ENCODE measurements at places on chromosomes 12 and 14.

DNA sequence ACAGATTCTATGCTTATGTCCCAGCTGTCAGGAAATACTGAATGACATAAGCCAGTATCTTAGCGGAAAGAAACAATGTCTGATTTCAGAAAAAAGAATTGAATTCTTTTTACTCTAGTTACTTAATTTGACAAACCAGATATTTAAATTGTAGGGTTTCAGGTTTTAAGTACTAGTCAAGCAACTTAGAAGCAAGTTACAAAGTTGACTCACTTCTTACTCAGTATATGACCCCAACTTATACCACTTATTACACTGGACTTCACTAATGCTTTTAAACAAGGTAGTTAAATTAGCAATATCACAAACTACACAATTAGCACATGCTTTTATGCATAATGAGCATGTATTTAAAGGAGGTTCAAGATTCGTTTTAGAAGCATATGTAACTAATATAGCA, 7.1 kb downstream of the GMFB start:
- no peak for DNase-seq

GRCh38 chr14:21822109-21822508, 148.5 kb upstream of the OR4E1 start:
- no peak for DNase-seq

GRCh38 chr12:10331642-10332239, 24.1 kb downstream of the KLRD1 start:
- peak; percentile 6 for DNase-seq

DNA sequence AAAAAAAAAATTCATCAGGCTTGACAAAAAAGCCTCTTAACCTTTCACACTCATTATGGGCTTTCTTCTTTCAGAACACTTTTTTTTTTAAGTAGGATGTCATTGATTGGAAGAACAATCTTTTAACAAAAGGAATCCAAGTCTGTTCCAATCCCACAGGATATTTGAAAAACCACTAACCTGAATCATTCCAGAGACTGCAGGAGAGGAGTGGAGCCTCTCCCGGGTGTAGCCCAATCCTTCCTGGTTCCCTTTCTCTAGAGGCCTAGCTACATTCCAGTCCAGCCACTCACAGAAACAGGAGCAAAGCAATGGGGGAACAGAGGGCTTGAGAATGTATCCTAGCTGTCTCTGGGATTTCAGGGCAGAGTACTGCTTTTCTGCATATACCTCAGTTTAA, 4.3 kb downstream of the MFAP5 start:
- DNase-seq = no peak

DNA sequence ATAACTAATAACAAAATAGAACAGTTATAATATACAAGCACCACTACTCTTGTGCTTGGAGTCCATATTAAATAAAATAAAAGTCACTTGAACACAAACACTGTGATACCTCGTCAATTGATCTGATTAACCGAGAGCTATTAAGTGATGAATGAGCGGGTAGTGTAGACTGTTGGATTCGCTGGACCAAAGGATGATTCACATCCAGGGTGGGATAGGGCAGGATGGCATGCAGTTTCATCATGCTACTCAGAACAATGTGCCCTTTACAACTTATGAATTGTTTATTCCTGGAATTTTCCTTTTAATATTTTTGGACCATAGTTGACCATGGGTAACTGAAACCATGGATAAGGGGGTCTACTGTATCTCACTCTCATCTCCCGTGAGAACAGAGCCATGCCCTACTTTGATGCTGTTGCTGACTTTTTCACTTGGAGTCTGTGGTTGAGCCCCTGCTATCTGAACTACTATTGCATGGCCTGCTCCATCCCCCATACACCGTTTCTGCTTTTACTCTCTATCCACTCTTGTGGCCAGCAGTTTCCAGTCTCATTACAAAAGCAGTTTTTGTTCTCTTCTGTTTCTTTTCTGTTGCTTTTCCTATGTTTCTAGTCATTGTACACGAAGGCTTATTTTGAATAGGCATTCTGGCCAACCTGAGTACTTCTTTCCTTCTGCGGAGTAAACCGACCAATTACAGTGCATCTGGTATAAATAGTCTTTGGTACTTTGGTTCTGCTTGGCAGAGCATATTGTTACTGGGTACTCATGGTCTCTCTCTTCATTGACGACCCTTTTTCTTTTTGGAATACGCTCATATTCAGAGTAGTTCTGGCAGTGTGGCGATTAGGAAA, 12.2 kb downstream of the TMTC2 start:
- DNase-seq = no peak

- no peak for DNase-seq
These were observed 117.4 kb upstream of the RTL1 start for GRCh38 chr14:101020834-101021370.

- no peak for DNase-seq
These were observed 6.4 kb downstream of the DICER1 start for GRCh38 chr14:95150910-95151309.

DNA sequence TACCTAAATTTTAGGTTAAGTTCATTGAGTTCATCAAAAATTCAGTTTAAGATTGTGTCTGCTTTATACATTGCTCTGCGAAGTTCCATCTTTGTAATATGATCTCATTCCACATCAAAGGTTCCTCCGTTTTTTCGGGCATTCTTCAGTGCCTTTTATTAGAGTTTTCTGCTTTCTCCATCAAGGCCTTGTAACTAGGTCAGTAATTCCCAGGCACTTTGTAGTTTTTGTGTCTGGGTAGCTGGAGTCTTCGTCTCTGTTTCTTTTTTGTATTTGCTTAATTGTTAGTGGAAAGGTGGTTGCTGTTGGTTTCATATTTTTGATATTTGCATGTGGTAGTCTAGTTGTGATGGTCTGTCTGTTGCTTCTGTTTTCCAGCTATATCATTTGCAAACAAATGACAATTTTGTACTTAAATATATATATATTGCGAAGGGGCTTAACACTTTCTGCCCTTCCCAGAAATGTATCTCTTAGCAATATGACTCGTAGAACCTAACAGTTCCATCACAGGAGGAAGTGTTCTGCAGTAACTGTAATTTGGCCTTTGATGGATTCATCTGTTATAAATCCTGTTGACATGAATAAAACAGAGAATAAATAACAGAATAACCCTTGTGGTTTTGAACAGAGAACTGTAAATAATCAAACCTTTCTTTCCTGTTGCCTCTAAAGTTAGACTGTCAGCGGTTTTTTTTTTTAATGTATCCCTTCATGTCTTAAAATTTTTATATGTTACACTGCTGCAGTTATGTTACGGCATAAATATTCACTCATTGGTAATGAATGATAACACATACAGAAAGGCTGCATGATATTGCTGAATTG, 88.4 kb upstream of the DYNC1H1 start:
- peak; percentile 25 for DNase-seq

- no peak for DNase-seq
These were observed 108.1 kb downstream of the MGAT4C start for GRCh38 chr12:86148071-86148470.

DNA sequence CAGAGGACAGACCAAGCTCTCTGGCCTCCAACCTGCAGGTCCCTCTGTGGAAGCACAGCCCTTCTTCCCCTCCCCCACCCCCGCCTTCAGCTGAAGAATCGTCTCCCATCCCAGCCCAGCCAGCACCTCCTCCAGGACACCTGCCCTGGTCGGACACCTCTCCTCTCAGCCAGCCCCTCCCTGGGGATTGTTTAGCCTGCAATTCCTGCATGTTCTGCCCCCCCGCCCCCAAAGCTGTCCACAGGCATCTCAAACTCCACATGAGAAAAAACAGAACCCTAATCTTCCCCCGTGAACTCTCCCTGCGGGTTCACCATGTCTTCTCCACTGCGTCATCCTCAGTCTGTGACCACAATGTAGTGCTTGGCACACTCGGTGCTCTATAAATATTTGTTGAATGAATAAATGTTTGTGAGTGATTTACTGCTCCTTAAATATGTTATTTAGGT, 24.1 kb downstream of the PRIMA1 start:
- DNase-seq = no peak

- no peak for DNase-seq
These were observed 85.1 kb upstream of the WSCD2 start for GRCh38 chr12:108043750-108044533.

GRCh38 chr14:68757618-68758081, 35.2 kb downstream of the ZFP36L1 start:
- DNase-seq = no peak

DNA sequence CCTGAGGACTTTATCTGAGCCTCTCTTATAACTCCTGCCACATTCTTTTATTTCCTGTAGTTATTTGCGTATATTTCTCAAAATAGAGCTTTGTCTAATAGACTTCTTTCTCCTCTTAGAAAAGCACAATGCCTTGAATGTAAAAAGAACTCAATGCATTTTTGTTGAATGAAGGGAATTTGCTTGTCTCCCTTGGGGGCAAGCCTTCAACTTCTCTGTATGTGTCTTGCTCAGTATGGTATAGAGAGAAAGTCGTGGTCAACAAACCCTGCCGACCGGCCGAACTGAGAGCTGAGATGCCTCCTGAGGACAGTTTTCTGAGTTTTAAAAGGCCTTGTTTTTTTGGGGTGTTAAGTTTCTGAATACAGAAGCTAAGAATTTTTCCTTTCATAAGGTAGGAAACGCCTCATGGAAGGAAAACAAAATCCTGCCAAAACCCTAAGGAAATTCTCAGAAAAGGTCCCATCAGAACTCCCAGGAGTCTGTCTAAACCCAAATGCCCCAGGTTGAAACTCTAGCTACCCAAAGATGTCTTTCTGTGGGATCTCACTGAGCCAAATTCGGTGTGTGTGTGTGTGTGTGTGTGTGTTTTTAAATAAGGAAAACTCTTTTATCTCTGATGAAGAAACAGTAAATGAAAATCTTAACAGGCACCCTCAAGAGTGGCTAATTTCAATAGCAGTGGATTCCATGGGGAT, 136.6 kb downstream of the C12orf75 start:
- no peak for DNase-seq

- DNase-seq = peak; percentile 54
These were observed 386.5 kb upstream of the DDHD1 start for GRCh38 chr14:53539489-53540126.

- no peak for DNase-seq
These were observed 22.3 kb upstream of the DIO2 start for GRCh38 chr14:80233470-80234089.

DNA sequence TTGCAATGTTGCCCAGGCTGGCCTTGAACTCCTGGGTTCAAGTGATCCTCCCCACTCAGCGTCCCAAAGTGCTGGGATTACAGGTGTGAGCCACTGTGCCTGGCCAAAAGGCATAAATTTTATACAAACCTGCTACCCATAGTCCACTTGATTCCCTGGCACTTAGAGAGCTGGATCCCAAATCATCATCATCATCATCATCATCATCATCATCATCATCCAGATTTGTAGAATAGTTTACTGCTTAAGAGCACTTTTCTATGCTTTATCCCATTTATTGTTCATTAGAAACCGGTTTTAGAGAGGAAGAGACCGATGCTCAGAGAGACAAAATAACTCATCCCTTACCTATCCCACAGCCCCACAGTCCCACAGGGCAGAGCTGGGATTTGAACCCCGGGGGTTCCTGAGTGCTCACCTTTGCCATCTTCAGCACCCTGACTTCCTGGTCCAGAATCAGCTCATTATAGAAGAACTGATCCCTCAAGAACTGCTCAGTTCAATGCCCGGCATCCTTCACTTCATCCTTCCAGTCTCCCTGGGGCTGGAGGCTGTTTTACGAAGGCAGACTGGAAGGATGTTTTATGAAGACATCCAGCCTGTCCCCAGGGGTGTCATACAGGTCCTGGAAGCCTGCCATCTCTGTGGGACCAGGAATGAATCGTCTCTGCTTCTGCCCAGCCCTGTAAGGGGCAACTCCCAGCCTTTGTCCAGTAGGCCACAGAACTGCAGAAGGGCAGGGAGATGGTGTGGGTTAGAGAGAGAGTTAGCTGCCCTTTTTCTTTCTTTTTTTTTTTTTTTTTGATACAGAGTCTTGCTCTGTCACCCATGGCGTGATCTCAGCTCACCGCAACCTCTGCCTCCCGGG, 20.2 kb upstream of the OASL start:
- DNase-seq = no peak

GRCh38 chr14:59627011-59627520, 50.5 kb upstream of the CCDC175 start:
- DNase-seq = no peak

- DNase-seq = peak; percentile 80
These were observed 64.3 kb upstream of the STON2 start for GRCh38 chr14:81464253-81465002.

DNA sequence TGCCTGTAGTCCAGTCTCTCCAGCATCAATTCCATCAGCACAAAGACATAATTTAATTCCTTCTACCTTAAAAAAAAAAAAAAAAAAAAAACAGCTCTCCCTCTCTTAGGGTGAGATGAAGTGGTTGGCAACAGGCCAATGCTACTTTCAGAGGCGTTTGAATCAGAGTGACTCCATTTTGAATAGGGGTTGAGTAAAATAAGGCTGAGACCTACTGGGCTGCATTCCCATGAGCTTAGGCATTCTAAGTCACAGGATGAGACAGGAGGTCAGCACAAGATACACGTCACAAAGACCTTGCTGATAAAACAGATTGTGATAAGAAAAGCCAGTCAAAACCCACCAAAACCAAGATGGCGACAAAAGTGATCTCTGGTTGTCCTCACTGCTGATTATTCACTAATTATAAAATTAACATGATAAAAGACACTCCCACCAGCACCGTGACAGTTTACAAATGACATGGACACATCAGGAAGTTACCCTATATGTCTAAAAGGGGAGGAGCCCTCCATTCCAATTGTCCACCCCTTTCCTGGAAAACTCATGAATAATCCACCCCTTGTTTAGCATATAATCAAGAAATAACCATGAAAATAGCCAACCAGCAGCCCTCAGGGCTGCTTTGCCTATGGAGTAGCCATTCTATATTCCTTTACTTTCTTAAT, 6.9 kb upstream of the TCL1B start:
- DNase-seq = no peak

DNA sequence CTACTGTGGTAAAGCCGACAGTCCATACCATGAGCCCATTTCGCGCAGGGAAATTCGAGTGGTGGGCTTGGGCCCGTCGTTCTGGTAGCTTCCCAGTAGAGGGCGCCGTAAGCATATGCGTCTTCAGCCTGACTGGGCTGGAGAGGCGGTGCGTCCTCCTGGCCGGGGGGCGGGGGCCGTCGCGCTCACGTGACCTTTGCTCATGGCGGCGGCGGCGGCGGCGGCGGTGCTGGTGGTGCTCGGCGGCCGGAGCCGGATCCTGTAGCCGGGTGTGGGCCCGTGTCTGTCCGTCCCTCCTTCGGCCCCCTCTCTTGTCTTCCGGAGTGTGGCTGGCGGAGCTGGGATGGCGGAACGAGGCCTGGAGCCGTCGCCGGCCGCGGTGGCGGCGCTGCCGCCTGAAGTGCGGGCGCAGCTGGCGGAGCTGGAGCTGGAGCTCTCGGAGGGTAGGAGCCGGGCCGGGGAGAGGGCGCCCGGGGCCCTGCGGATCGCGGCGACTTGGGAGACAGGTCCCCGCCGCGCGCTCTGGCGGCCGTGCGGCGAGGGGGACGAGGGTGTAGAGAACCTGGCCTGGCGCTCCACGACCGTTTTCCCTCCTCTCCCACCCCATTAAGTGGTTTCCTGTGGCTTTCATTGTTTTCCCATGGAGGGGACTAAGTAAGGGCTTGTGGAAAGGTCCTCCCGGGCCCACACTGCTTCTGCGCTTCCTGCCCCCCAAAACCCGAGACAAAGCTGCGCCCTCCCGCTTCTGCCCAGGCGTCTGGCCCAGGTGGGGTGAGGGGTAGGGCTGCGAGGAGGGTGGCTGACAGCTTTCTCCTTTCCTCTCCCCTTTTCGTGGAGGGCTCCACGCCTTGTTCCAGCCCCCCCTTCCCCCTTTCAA, at the start of gene DIP2B:
Gene DIP2B, plus strand, starts transcription at position 188 of the 877 bp plus-strand sequence. Its CDS starts 156 bp downstream, at position 344.
- peak; percentile 95 for DNase-seq
